Tracheal epithelial cell (primary cell): ENCODE measurements at places on chromosomes 7 and 10. TPM values are rescaled to one million over a fixed set of nuclear protein-coding genes. Genes with fewer than 3 reads are reported as not detected.

CFAP46 gene
- 0.24 TPM in 1 of 2 replicates, not detected in the other for total RNA-seq

ZNF487 gene
- total RNA-seq: 0.96 and 2.6 TPM in 2 replicates

TAC1 gene
- 2.9 TPM in 1 of 2 replicates, not detected in the other for total RNA-seq

ASAH2 gene
- 0.24 and 0.64 TPM in 2 replicates for total RNA-seq
